ENCODE measurements at places on chromosomes 6 and 20. TPM values are rescaled to one million over a fixed set of nuclear protein-coding genes. Genes with fewer than 3 reads are reported as not detected.

- no peak for DNase-seq
These were observed 241.8 kb upstream of the PREP start for GRCh38 chr6:105644691-105645090.

SLC22A1 gene
- polyA plus RNA-seq, result 0.59 TPM

DNA sequence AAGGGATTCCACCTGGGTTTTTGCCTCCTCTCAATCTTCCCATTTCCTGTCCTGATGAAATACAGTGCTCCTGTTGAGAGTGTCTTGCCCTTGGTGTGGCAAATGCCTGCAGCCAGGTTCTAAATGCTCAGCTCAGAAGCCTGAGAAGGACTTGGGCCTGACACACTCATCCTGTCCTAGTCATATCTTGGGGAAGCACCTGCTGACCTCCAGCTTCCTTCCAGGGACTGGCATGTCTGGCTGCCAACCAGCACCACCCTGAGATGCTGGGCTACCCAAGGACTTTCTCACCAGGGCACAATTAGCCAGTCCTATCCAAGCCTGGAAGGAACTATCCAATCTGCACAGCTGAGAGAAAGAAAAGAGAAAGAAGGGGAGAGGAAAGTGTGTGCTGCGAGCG is 43.4 kb downstream of the LRFN2 start:
- no peak for DNase-seq

DNA sequence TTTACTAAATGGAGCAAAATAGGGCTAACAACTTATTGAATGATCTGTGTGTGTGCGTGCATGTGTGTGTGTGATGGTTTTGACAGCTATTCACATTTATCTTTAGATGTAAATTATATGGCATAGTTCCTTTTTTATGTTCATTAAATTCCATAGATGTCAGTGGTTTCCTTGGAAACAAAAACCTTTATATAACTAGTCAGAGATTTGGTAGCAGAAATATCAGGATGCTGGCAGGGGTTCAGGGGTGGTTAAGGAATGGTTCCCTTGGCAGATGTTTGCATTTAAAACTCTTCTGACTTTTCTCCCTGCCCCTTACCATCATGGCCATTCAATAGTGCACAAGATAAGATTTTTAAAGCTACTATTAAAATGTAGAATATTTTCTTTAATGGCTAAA is 256.6 kb downstream of the PLCB1 start:
- peak; percentile 25 for DNase-seq

PHIP gene
- 29.3 TPM for polyA plus RNA-seq

GRCh38 chr6:85451565-85452306 is 1.9 kb downstream of the NT5E start:
- DNase-seq, result no peak

GRCh38 chr6:149683256-149683859 is 34.5 kb downstream of the LATS1 start:
- no peak for DNase-seq

DNA sequence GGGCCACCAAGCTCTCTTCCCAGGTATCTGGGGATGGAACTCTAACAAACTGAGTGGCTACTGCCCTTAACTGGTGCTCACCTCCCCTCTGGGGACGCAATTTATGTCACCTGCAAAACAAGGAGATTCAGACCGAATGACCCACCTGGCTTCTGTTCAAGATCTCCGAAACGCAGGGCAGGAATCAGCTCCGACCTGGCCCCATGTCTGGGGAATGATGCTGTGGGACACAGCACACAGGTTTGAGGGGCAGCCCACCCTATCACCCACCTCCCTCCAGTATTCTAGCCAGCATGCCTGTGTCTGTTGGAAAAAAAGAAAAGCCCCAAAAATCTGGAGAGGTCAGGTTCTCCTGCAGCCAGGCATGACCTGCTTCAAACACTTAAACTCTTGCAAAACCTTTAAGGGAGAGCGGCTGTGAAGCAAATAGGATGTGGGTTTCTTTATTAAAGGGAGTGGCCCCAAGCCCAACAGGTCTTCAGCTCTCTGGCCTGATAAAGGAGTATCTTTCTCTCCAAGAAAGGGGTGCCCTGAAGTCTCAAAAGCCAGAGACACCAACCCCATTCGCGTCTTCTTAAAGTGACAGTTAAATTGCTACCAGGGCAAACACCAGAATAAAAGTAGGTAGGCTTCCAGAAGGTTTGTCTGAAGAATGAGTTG is 6.4 kb downstream of the PREX1 start:
- no peak for DNase-seq

GRCh38 chr6:30168741-30169140 is 5.4 kb downstream of the TRIM15 start:
- no peak for DNase-seq

DNA sequence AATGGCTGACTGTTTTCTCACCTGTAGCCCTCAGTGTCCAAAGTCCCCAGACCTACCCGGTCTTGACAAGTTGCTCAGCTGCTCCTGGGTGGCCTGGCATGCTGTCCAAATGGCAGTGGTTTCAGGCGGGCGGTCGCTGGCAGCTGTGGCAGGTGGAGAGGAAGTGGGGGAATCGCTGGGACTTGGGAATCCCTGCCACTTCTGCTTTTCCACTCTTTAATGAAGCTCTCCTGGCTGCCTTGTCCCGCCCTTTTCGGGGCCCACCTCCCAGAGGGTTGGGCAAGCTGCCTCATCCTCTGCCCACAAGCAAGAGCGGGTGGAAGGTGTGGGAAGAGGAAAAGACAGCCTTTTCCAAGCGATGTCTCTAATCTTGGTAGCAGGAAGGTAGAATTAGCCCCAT is at the start of gene OCSTAMP:
Gene OCSTAMP (minus strand): TSS at position 194 of the 400 bp plus-strand sequence. CDS start 94 bp downstream, at position 100.
- no peak for DNase-seq

DNA sequence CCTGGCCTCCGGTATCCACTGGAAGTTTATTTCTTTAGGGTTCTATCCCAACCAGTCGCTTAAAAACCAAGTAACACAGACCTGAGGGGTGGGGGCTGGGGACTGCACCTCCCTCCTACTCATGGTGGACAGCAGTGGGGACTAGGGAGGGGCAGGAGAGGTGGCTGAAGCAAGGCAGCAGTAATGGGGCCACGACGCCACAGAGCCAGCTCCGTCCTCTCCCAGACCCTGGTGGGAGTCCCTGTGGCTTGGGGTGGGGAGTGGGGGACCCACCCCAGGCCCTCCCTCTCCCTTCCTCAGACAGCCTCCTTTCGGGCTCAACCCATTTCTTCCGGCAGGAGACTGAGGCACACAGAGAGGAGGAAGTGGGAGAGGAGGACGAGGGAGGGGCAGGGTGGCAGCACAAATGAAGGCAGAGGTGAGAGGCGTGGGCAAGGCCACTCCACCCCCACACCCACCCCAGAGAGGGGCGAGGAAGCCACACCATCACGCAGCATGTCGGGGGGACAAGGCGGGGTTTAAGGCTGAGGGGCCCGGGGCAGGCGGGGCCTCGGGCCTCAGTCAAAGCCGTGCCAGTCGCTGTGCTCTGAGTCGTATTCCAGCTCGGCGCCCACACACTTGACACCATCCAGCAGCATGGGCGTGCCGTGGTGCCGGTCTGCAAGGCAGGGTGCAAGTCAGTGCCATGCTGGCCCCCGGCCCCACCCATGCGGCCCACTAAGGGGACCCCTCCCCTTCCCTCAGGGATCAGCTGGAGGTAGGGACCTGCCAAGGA is 13.9 kb downstream of the ADISSP start:
- DNase-seq, result no peak

GRCh38 chr6:140043762-140044378 is 669.4 kb upstream of the CITED2 start:
- no peak for DNase-seq

DNA sequence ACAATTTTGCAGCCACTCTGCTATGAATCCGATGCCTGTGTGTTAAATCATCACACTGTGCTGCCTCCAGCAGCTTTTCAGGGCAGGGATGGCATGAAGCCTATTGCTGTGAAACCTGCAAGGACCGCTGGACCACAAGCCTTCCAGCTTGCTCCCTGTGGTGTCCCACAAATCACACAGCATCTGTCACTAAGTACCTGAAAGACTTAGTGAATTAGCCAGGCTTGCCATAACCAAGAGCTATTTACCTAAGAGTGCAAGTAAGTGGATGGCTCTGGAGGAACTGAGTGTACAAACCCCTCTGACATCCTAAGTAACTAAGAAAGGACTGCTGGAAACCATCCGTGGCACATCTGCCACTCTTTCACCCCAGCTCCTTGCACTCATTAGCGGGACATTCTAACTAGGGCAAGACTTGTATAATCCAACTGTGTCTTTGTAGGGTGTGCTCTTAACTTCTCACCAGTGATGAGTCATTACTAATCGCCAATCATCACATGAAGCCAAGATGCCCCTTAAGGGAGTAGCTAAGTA is 34.7 kb downstream of the FOXQ1 start:
- DNase-seq, result no peak

JARID2 gene
- polyA plus RNA-seq, result 11.6 TPM

GRCh38 chr20:13875265-13875811 is 90.5 kb downstream of the NDUFAF5 start:
- DNase-seq, result no peak
